ENCODE measurements at places on chromosomes 16 and 17.

DNA sequence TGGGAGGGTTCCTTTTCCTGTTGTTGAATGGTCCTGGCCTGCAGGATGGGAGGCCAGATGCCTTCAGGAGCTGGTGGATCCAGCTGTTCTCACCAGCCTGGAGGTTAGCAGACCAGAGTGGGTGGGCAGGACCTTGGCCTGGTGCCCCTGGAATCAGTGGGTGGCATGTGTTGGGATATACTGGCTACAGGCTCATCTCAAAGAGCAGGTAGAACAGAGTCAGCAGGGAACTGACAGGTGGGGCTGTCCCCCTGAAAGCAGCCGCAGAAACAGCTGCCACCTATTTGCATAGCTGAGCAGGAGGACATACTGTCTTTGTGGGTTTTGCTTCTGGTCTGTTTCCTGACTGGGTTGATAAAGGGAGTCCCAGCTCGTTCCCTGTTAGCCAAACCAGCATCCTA lies 144.1 kb downstream of the RAB11FIP4 start:
- DNase-seq: no peak

DNA sequence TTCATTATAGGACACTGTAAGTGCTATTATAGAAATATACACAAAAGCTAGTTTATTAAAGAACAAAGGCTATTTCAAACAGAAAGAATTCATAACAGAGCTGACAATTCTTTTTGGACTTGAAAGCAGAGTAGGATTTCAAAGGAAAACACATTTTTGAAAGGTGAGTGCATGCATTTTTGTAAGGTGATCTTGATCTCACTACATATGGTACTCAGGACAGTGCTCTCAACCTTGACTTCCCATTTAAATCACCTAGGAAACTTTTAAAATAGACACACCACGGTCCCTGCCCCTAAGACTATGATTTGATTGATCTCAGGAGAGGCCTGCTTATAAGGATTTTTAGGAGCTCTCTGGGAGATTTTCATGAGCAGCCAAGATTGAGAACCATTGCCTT lies 1362.0 kb downstream of the CDH8 start:
- DNase-seq: no peak

DNA sequence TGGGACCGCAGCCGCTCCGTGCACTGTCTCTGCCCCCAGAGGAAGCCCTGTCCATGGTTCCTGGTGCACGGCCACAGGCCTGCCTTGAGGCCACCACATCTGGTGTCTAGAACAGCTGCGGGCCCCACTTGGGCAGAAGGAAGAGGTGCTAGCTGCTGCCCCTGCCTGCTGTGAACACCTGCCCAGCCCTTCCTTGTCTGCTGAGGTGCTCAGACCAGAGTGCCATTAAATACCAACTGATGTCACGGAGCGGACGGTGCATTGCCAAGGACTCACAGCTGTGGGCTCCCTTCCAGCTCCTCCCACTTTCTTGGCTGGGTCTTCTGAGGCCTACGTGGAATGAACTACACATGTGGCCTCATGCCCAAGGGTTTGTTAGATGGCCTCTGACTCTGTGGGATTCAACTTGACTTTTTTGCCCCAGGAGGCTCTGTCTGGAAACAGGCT lies 146.1 kb downstream of the RAB11FIP4 start:
- DNase-seq: no peak

DNA sequence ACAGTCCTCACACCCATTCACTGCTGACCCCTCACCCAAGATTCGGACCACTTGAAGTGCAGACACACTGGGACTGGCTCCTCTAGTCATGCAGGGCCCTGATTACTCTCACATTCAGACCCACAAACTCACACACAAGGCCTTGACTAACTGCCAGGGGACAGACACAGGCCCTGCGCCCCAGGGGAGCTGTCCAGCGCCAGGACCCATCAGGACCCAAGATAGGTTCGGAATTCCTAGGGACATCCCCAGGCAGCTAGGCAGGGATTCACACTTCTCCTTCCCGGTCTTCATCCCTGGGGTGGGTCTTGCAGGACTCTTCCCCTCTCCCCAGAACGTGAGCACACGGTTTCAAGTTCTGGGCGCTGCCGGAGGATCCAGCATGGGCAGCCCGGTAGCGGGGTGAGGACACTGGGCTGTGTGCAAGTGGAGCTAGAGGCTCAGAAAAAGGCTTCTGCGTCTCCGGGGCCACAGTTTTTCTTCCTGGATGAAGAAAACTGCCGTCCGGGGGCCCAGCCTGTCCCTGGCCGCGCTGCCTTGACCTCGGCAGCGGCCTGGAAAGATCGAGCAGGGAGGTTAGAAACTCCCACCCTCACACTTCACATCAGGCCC lies 1.6 kb downstream of the SEZ6 start:
- no peak for DNase-seq

DNA sequence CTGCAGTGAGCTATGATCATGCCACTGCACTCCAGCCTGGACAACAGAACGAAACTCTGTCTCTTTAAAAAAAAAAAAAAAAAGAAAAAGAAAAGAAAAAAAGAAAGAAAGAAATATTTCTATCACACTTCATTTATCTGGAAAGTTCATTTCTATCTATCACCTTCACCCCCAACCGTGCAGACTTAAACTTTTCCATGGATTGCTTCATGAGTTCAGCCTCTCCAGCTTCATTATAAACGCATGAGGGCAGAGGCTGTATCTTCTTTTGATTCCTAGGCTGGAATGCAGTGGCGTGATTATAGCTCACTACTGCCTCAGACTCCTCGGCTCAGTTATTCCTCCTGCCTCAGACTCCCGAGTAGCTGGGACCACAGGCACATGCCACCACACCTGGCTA lies 28.2 kb downstream of the MRC2 start:
- no peak for DNase-seq

GRCh38 chr16:8808613-8809353 lies 11.1 kb downstream of the PMM2 start:
- DNase-seq: no peak

DNA sequence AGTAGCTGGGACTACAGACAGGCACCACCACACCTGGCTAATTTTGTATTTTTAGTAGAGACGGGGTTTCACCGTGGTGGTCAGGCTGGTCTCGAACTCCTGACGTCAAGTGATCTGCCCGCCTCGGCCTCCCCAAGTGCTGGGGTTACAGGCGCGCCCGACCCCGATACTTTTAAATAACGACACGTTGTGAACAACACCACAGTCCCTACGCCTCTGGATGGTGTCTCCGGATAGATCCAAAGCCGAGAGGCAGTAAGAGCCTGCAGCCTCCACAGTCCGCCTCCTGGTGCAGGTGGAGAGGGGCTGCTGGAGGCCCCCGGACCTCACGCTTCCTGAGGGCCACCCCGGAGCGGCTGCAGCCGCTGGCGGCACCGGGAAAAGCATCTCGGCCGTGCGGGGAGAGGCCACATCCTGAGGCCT lies 741 bp upstream of the TLCD3A start:
- no peak for DNase-seq

DNA sequence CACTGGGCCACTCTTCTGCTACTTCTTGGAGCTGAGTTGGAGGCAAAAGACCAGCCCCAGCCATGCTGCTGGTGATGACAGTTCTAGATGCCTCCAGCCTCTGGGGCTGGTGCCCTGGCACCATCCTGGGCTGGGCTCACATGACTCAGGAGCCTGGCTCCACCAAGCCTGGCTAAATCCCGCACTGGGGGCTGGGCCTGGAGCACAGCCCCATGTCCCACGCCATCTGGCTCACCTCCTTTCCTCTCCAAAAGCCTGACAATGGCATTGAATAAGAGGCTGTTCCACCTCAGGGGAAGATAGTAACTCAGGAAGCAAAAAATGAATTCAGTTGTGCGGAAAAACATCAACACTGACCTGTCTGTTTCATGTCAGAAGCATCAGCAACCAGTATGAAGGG lies 45.1 kb upstream of the MTSS2 start:
- DNase-seq: no peak

- DNase-seq: no peak
These were observed 99.2 kb upstream of the CDH8 start for GRCh38 chr16:62135446-62135845.

All from AG20443 (cell line).